ENCODE measurements at places on chromosomes 3 and 15.

DNA sequence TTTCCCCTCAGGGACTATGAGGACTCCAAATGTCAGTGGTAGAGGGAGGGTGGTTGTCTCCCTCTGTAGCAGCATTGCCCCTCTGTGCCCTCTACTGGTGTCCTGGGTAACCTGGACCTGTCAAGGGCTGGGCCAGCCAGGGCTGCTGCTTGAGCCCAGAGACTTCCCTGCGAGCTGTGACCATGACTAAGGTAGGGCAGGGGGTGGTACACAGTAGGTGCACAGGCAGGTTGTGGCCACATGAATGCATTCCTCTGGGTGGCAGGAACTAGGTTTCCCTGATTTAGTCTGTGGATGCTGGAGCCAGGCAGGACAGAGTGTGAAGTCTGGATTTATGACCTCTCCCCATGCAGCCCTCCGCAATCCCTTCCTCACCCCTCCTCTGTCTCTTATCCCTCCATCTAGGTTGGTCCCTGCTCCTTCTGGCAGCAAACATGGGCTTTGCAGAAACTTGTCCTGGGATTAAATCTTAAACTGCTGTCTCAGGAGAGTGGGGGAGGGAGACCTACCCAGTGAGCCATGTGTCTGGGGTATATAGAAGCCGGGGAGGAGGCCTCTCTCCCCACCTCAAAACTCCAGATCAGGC is 8.7 kb upstream of the SEMA3F start:
- no peak for DNase-seq

DNA sequence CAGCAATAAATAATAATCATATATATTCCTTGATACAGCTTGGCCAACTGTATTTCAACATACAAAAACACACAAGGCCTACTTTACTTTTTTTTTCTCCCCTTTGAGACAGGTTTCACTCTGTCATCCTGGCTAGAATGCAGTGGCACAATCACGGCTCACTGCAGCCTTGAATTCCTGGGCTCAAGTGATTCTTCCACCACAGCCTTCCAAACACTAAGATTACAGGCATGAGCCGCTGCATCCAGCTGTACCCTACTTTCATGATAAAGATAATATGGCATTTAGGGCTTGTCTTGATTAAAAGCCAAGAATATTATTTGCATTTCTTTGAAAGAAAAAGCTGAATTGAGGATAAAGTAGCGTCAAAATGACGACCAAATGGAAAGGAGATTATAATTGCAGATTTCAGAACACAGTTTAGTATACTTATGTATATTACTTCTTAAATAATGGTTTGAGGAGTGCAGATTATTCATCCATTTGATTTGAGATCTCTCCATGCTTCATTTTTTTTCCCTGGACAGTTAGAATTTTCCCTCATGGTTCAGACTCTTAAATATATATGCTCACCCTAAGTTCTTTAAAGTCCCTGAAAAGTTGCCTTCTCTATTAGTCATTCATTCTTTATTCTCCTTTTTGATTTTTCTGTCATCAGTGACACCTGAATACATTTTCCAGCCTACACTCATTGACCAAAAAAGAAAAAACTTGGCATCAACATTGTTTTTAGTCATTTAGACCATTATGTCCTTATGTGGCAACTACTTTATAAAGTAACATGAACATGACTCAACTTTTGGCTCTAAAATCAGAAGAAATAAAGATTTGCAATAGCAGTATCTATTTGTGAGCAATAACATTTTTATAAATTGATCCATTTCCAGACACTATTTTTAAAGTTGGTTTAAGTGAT is 48.5 kb upstream of the MLF1 start:
- DNase-seq: peak; percentile 91

DNA sequence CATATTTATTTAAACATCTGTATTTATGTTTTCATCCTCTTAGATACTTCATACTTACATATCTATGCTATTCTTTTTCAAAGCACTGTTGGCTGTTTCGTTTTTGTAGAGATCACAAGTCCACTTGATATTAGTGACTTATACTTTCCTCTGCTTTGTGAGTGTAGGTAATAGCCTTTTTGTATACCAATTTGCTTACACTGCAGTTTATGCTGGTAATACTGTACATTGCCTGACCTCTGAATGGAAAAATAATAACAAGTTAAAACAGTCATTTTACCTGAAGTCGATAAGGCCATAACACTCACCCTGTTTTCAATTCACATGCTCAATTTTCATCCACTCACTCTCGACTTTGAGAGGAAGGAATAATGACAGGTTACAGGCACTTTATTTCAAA is 89.9 kb upstream of the NANOGP8 start:
- DNase-seq: no peak

DNA sequence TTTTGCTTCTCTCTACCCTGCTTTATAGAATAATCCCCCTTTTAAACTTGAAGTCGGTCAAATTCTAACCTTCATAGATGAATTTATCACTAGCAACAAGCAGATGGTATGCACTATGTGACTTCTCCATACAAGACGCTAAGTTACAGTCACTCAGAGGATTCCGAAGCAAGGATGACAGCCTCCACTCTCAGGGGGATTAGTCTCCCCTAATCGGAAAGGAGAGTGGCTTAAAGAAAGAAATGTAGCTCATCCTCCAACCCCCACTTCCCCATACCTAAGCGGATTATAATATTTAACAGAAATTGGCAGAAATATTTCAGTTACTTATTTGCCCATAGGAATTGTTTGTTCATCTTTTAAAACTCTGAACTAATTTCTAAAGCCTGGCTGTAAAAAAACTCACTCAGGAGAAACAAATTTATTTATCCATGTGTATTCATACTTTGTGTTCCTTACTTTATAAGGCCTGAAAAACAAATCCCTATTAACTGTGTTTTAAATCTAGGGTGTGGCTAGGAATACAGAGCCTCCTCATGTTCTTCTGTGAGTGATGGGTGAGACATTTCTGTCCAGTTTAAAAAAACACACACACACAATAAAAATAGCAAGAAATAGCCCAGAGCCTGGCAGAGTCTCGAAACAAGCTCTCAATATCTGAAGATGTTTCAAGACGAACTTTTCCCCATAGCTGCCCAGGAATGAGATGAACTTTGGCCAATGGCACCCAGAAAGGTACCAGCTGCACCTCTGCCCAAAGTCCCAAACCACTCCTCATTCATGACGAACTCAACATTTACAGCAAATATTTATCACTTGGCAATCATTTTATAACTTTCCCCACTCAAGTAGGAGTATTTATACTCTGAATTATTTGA is 18.7 kb downstream of the SIAH2 start:
- DNase-seq: no peak

DNA sequence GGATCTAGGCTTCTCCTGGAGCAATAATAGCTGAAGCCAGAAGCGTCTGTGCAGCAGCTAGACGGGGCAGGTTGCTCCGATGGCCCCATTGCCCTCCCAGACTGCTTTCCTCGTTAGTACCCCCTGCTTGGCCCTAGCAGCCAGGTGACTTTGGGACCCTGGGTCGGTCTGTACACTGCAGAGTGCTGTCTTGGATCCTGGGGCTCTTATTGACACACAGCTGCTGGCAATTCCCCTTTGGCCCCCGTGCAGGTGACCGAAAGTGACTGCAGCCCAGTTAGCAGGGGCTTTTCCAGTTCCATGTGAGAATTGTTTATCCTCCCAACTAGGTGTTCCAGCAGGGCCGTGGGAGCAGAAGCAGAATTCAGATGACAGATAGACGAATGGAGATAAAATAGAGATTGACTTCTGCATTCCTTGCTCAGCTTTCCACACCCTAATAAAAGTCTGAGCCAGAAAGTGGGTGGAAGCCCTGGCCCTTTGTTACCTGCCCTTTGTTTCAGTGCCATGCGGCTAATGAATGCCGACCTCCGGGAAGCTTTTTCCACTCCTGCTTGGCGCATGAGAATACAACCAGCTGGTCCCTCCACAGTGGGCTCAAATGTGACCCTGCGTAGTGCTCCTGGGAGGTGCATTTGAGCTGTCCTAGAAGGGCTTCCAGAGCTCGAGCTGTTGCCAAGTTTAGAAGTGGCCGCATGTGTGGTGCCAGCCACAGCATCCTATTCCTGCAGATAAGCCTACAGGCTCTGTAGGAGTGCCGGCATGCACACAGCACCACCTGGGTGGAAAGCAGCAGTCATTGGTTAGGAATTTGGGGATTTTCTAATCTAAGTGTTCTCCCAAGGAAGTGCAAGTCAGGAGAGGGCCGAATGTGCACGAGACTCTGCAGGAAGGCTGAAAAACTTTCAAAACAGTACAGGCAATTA is 94.4 kb downstream of the SLCO3A1 start:
- DNase-seq: no peak
